ENCODE measurements at places on chromosomes 12 and 14. TPM values are rescaled to one million over a fixed set of nuclear protein-coding genes. Genes with fewer than 3 reads are reported as not detected.

GLI1 gene
- 0.14 TPM for total RNA-seq

IGFBP6 gene
- total RNA-seq, result 18.2 TPM

ZC3H10 gene
- total RNA-seq, result 2.2 TPM

BHLHE41 gene
- 1.1 TPM for total RNA-seq

TSHR gene
- total RNA-seq, result not detected

DTX1 gene
- not detected for total RNA-seq

SLC7A7 gene
- 0.34 TPM for total RNA-seq

CCDC175 gene
- not detected for total RNA-seq

DLGAP5 gene
- total RNA-seq, result 0.07 TPM

ERG28 gene
- 3.4 TPM for total RNA-seq

SLC41A2 gene
- 2.1 TPM for total RNA-seq

RNU4-1 gene
- not detected for total RNA-seq

FOXG1 gene
- total RNA-seq, result 3.7 TPM

RERG gene
- total RNA-seq, result under 0.01 TPM

TEX52 gene
- not detected for total RNA-seq

SERPINA1 gene
- total RNA-seq, result 9.6 TPM

CCND2 gene
- total RNA-seq, result 249 TPM

EFCAB11 gene
- total RNA-seq, result 1.7 TPM

GALC gene
- 21.1 TPM for total RNA-seq

CMA1 gene
- total RNA-seq, result not detected

CISTR gene
- total RNA-seq, result not detected

NOS1 gene
- under 0.01 TPM for total RNA-seq

ACOT6 gene
- total RNA-seq, result not detected

CALCOCO1 gene
- 41.0 TPM for total RNA-seq

SLC8A3 gene
- not detected for total RNA-seq

ETFRF1 gene
- 13.0 TPM for total RNA-seq

CERS5 gene
- total RNA-seq, result 24.3 TPM

BIN2 gene
- not detected for total RNA-seq

GALNT9 gene
- not detected for total RNA-seq

PRB4 gene
- not detected for total RNA-seq

MSRB3 gene
- 4.8 TPM for total RNA-seq

CLEC6A gene
- total RNA-seq, result not detected

TCL1B gene
- total RNA-seq, result not detected

PRH2 gene
- total RNA-seq, result not detected

SLC17A8 gene
- total RNA-seq, result not detected

PIWIL1 gene
- not detected for total RNA-seq

SIX1 gene
- total RNA-seq, result 11.2 TPM

LRRC43 gene
- total RNA-seq, result 0.28 TPM

RPS6KL1 gene
- total RNA-seq, result 9.6 TPM

PMCH gene
- not detected for total RNA-seq

CSRP2 gene
- total RNA-seq, result 32.7 TPM

RDH16 gene
- 6.3 TPM for total RNA-seq

ZC2HC1C gene
- 0.68 TPM for total RNA-seq

CGRRF1 gene
- 31.1 TPM for total RNA-seq

NGB gene
- not detected for total RNA-seq

C12orf60 gene
- 2.7 TPM for total RNA-seq

MMP19 gene
- 0.28 TPM for total RNA-seq

AMDHD1 gene
- not detected for total RNA-seq

MYO1H gene
- total RNA-seq, result under 0.01 TPM

MANSC4 gene
- not detected for total RNA-seq

CARMIL3 gene
- total RNA-seq, result 0.34 TPM

PIP4K2C gene
- total RNA-seq, result 62.5 TPM

CDK4 gene
- total RNA-seq, result 152 TPM

PMEL gene
- total RNA-seq, result 1.4 TPM

HECTD1 gene
- total RNA-seq, result 393 TPM

MAP1LC3B2 gene
- 3.0 TPM for total RNA-seq

PRR13 gene
- total RNA-seq, result 41.0 TPM

OR4E1 gene
- not detected for total RNA-seq

ISM2 gene
- total RNA-seq, result under 0.01 TPM

Data from nasal cavity respiratory epithelium epithelial cell of viscerocranial mucosa (primary cell).